ENCODE measurements at places on chromosomes 11 and 22.

DNA sequence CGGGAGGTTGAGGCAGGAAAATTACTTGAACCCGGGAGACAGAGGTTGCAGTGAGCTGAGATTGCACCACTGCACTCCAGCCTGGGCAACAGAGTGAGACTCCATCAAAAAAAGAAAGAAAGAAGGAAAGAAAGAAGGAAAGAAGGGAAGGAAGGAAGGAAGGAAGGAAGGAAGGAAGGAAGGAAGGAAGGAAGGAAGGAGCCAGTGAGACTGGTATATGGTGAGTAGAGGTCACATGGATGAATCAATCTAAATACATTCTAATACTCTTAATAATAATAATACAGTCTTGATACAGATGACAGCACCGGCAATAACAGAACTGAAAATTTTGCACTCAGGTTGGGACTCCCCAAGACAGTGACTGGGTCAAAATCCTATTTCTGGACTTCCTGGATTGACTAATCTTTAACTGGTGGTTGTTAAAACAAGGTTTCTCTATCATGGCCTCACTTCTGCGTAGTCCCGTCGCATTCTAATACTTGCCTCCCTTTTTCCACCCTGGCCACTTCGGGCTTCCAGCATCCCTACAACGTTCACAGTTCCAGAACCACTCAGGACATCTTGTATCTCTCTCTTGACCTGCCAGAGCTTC is 53.5 kb upstream of the EIF3M start:
- no peak for DNase-seq

DNA sequence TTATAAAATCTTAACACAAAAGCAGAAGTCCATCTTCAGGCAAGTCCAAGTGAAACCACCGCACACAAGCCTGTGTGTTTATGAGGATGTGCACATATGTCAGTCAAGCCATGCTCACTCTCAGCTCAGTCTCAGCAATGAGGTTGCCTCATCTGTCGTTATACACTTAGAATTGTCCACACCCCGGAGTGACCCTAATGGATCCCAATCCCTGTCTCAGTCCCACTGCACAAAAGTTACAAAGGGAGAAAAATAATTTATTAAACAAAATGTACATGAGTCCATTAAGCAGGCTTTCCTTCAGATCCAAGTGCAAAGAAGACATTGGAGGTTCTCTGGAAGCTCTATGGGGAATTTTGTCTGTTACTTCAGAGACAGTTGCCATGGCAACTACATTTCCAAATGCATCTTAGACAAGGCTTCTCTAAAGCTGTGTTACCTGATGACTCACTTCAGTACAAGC is 24.4 kb downstream of the OR8B12 start:
- DNase-seq: no peak

DNA sequence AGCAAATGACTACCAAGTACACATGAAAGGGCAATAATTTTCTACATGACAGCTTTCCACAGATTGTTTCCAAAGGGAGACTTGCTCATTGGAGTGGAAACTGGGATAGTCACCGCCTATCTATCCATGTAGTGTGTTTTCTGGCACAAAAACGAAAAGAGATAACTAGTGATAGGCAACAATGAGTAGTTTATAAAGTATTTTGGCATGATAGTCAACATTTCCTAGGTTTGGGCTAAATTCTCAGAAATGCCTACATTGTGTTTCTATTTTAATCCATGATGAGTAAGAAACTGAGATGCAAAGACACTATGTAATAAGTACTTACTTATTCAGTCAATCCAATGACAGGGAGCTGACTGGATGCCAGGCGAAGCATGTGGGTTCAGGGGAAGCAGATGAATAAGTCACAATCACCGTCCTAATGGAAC is 1129.1 kb downstream of the DLG2 start:
- no peak for DNase-seq

DNA sequence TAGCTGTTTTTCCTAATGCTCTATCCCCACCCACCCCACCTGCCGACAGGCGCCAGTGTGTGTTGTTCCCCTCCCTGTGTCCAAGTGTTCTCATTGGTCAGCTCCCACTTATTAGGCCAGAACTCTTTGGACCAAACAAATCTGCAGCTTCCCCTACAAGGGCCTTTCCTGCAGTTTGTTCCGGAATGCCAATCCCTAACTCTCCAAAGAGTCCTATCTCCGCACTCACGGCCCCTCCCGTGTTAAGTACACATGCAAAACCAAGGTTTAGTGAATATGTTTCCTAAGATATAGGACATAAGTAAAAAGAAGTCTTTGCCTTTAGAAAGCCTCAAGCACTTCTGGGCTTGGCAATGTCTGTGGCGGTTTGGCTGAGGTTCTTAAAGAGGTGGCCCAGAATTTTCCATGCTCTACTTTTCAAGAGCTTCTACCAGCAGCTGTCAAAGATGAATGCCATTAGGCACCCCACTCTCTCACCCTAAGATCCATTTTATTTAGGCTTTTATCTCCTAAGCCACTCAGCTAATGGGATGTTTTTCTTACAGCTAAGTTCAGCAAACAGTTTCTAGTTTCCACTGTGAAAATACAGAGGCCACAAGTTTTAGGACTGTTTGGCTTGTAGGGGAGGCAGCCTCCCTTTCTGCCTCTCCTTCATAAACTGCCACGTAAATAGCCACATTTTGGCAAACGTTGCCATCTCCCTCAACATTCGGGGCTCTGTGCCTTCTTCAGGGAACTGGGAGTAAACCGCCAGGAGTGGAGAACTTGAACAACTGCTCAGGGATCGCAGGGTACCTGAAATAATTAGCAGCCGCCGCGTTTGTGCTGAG is 1.6 kb downstream of the CD59 start:
- no peak for DNase-seq

DNA sequence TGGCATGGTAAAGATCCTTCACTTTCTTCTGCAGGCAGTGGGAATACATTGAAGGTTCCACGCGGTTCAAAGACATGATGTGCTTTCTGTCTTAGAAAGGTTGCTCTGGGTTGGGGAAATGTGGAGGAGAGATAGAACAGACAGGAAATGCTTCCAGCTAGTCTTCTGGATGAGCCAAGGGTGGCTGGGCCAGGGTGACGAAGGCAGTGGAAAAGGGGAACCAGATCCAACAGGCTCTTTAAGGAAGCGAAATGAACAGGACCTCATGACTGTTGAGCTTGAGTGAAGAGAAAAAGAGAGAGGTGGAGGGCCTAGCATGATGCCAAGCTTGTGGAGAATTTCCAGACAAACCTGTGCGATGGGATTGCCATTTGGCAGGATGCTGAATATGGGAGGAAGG is 56.4 kb upstream of the LMO1 start:
- DNase-seq: no peak

GRCh38 chr11:20342347-20343141 is 21.0 kb upstream of the HTATIP2 start:
- no peak for DNase-seq

GRCh38 chr11:22337596-22338485 is at the start of gene SLC17A6:
Gene SLC17A6 (plus strand): TSS chr11:22338381. CDS start chr11:22338534, 153 bp downstream.
- DNase-seq: no peak

GRCh38 chr22:39215426-39216142 is 29.2 kb downstream of the PDGFB start:
- DNase-seq: no peak

Measured in memory B cell (primary cell).